ENCODE measurements at places on chromosomes 16 and 17. TPM values are rescaled to one million over a fixed set of nuclear protein-coding genes. Genes with fewer than 3 reads are reported as not detected.

The SLC35G6 gene
- total RNA-seq, result not detected

The SCN4A gene
- not detected for total RNA-seq

The C16orf46 gene
- 0.57 TPM for total RNA-seq

The EPOP gene
- total RNA-seq, result 0.88 TPM

The MAP2K6 gene
- 2.0 TPM for total RNA-seq
